NCI-H1417 (cell line): ENCODE measurements at places on chromosomes 11 and 22.

- DNase-seq, result no peak
Measured at GRCh38 chr11:117519590-117519989, 191.9 kb downstream of the CEP164 start.

- no peak for DNase-seq
Measured at GRCh38 chr11:73059915-73060314, 82.2 kb downstream of the FCHSD2 start.

- no peak for DNase-seq
Measured at GRCh38 chr11:69062873-69063651, 14.3 kb downstream of the TPCN2 start.

DNA sequence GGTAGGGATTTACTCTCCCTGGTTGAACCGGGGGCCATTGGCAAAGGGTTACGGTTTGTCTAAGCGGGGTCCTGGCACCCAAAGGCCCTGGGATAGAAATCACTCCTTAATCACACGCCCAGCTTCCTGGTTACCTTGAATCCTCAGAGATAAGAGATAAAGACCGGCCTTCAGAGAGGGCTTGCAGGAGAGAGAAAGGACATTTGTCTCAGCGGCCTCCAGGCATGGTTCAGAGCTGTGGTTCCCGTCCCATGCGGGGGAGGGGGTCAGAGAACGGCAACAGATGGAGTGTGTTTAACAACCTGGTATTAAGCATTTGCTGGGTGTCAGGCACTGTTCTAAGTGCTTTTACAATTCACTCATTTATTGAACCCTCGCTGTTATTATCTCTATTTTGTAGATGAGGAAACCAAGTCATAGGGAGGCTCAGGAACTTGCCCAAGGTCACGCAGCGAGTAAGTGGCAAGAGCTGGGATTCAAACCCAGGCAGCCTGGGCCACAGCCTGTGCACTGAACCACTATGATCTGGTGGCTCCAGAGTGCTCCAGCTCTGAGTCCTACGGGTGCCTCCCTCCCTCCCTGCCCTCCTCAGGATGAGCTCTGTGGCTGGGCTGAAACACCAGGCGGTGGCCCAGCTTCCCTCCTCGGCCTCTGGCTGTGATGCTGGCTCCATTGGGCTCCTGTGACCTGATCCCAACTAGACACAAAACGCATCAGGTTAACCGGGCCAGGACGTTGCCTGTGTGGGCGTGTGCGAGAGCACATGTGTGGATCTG, 18.6 kb downstream of the LRRC10B start:
- DNase-seq, result no peak

DNA sequence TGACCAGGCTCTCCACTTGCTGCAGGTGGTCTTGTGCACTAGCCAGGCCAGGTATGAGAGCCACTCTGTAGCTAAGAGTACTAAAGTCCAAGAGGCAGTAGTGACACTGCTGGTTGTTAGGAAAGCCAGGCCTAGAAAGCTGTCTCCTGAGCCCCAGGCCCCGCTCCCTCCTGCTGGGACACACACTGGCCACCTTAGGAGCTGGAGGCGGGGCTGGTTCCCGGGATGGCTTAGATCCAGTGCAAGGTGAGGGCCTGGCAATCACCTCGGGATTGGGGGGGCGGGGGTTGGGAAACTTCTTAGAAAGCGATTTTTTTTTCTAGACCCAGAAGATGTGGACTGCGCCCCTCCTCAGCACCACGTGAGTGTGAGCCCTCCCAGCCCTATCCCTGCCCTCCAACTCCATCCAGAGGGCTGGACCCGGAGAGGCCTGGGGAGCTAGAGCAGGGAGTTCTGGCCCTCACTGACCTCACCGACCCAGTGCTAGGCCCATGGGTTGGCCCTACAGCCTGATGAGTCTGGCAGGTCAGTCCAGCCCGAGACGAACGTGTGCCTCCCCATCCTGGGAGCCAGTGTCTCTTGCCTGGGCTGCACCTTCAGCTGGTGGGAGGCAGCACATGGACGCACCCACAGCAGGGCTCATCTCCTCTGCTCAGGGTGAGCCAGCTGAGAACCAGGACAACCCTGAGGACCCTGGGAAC, 18.1 kb downstream of the SLC37A2 start:
- DNase-seq, result no peak

DNA sequence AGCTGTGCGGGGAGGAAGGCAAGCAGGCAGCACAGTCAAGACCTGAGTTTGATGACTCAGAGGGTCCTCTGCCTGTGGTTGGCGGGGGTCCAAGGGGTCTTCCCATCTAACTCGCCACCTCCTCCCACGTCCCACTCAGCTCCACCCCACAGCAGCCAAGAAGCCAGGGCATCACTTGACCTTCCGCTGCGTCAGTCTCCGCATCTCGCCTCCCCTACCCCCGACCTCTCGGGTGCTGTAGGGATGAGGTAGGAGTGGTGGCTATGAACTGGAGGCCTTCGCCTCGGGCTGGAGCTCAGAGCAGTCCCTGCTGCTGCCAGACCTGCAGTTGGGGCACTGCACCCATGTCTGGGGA, 90.6 kb downstream of the CDKN1C start:
- DNase-seq, result no peak

DNA sequence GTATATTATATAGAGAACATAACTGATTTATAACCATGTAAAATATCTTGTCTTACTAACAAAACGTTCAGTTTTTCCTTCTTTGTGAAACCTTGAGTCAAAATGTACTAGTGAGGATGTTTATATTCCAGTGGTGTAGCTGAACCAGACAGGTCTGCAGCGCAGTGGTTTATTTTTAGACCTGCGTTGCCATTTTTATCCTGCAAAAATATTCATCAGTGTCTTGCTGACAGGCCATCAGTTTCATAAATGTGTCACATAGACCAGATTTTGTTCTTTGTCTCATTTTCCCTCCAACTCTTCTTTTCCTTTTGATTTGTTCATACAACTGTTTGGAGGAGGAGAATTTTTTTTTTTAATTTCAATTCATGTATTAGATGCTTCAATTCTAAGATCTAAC, 43.1 kb downstream of the HSD17B12 start:
- no peak for DNase-seq

DNA sequence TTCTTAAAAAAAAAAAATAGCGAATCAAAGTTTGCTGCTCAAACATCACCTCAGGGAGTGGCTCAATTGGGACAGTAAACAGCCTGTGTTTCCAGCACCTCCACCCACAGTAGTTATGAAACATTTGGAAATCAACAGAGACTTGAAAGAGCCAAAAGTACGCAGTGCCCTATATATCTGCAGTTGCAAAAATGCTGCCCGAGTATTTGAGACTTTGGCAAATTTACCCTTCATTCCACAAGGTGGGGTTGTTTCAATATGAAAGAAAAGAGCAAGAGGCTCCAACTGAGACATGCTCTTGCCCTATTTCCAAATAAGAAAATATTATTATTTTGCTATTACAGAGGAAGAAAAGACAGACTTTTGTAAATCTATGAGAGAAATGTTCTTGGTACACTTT, 851.1 kb upstream of the RAG2 start:
- no peak for DNase-seq

DNA sequence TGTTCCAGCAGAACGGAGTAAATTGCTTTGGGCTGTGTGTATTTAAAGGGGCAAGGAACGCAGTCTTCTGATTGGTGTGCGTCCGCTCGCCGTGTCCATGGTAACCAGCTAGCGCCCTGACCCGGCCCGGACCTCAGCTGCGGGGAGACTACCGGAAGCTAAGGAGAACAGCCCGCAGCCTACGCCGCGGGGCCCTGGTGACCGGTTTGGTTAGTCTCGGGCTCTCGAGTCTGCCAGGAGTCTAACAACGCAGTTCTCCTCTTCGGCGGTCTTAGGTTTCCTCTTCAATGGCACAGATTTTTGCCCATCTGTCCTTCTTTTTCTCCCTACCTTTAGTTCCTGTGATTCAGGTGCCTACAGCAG, 3.5 kb upstream of the OR56A3 start:
- no peak for DNase-seq

DNA sequence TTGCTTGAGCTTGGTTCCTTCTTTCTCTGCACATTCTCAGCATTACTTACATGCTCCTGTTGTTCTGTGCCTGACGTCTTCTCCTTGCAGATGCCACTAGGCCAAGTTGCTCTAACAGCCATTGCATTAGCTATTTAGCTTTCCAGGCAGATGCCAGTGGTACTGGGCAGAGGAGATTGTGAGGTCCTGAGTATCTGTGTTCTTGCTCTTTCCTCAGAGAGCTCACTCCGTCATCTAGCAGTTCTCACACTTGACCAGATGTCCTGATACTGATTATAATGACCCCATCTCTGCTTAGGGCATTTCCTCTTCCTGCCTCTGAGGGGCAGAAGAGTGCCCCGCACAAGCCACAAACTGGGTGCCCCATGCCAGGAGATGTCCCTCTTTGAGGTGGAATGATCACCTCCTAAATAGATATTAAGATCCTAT, 30.7 kb downstream of the ARHGAP1 start:
- no peak for DNase-seq

DNA sequence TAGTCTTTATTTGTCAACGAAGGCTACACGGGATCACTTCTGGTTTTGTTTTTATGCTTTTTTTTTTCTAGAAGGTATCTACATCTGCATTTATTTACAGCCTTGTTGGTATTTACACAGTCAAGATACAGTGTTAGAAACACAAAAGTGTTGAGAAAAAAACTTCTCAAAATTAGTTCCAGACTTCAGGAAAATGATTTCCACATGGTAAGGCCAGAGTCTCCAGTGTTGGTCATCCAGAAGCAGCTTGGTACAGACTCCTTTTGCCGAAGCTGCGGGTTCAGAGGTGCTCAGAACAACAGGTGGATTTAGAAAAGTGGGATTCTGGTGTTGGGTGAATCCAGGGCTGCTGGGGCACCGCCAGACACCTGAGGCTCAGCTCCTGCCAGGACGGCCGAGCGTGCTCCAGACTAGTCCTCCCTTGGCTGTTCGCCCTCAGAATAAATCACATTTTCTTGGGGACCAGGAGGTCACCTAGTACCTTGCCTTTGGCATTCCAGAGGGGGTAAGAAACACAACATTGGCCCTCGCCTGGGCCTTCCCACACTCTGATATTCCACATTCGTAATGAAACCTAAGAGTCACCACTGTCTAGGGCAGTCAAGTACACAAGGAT, 78.7 kb upstream of the NARS2 start:
- no peak for DNase-seq

DNA sequence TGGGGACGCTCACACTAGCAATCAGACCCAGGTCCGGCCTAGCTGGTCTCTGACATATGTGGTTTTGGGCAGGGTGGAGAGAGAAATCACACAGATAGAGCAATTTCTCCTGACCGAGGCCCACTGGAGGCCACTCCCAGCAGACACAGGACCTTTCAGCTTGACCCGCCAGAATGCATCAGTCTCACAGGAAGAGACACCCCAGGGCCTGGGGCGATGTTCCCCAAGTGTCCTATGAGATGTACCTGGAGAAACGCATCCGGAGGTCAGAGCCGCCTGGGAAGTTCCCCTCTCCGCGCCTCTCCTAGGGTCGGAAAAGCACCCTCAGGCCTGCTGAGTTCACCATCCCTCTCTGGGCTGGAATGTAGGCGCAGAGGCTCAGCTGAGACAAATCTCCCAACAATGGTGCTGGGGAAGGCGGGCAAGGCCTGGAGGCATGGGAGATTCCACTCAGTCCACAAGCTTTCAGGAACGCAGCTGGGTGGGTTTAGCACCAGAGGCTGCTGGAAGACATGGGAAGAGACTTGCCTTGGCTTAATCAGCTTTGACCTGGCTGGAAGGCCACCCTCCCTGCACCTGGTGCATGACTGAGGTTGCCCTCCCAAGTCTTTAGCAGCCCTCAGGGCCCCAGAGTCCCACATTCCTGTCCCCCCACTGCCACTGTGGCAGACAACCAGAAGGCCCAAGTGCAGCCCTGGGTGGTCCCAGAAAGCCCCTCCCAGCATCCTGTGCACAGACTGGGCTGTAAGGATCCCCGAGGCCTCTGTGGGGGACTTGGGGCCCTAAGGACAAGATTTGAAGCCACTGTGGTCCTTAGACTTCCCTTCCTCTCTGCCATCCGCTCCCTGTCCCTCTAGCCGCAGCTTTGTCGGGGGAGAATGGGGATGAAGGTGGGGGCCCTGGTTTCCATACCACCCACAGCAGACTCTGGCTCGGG, 57.5 kb downstream of the RTL6 start:
- DNase-seq, result no peak

DNA sequence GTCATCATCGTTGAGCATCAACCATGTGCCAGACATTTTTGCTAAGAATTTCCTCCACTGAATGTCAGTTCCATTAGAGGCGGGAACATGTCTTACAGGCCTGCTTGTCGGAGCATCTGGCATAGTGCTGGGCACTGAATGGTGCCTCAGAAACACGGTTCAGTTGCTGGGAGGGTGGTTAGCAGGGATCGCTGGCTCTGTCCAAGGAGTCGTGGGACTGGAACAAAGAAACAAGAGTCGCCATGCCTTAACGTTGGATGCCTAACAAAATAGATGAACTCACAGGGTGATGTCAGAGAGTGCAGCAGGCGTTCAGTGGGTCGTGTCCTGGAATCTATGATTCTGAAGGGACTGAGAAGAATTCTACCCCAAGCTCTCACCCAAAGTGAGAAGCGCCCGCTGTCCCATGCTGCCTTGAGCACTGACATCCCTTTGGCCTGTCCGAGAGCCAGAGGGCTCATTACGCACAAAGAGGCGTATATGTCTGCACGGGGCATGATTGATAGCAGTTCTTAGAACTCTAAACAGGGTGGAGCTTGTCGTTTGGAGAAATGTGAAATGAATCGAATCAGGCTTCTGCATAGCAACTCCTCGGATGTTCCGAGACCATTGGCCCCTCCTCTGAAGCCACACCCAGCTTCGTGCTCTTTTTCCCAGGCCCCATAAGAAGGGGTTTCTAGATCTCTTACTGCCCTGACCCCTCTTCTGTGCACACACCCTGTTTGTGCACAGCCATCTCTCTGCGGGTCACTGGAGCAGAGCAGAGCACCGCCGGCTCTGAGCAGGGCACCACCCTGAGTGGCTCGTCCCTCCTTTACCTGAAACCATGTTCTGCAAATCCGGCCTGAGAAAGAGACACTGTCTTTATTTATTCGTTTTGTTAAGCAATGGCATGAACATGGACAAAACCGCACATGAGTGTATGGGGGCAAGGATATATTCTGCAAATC, 113.1 kb upstream of the B3GAT1 start:
- no peak for DNase-seq

DNA sequence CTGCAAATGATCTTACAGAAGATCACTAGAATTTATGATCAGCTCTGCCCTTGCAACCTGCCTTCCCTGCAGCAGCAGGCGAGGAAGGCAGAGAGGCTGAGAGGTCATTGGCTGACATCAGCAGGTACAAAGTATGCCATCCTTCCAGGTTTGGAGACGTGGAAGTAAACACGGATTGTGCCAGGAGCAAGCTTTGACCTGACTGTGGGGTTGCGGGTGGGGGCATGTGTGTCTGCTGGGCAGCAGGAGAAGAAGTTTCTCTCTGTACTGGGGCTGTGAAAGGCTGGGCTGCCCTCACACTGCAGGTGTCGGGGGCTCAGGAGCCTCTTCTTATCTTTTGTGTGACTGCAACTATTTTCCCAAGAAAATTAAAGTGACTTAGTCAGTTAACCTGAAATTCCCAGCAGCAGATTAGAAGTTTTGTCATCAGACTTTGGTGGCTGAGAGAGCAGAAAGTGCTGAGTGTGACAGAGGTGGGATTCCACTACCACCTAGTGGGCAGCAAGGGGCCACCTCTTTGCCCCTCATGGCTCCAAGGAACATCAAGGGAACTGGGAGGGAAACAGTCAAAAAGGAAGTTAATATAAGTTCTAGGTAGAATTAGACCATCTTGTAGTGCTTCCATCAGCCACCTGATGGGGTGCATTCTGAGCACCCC, 565.9 kb downstream of the ETS1 start:
- DNase-seq, result no peak
